ENCODE measurements at places on chromosomes 2 and 18. TPM values are rescaled to one million over a fixed set of nuclear protein-coding genes. Genes with fewer than 3 reads are reported as not detected.

The AGXT gene
- total RNA-seq: not detected

DNA sequence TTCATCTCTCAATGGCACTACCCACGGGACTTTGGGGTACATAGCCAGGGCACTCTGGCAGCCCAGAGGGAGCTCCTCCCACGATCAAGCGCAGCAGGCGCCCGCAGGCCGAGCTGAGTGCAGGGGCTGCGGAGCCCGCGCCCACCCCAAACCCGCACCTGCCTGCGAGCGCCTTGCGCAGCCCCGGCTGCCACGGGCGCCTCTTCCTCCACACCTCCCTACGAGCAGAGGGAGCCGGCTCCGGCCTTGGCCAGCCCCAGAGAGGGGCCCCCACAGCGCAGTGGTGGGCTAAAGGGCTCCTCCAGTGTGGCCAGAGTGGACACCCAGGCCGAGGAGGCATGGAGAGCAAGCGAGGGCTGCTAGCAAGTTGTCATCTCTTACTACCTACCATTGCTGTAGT lies 165.2 kb downstream of the UBE2E3 start:
- ATAC-seq: no peak

The GNAL gene
- total RNA-seq: 0.30 TPM

- ATAC-seq: no peak
Measured at GRCh38 chr2:133591164-133591563, 22.9 kb upstream of the NCKAP5 start.

The PJVK gene
- total RNA-seq: 2.4 TPM

The CELF4 gene
- not detected for total RNA-seq

The CABLES1 gene
- total RNA-seq: 2.7 TPM

GRCh38 chr2:5285872-5286769 lies 406.1 kb upstream of the SOX11 start:
- ATAC-seq: no peak

DNA sequence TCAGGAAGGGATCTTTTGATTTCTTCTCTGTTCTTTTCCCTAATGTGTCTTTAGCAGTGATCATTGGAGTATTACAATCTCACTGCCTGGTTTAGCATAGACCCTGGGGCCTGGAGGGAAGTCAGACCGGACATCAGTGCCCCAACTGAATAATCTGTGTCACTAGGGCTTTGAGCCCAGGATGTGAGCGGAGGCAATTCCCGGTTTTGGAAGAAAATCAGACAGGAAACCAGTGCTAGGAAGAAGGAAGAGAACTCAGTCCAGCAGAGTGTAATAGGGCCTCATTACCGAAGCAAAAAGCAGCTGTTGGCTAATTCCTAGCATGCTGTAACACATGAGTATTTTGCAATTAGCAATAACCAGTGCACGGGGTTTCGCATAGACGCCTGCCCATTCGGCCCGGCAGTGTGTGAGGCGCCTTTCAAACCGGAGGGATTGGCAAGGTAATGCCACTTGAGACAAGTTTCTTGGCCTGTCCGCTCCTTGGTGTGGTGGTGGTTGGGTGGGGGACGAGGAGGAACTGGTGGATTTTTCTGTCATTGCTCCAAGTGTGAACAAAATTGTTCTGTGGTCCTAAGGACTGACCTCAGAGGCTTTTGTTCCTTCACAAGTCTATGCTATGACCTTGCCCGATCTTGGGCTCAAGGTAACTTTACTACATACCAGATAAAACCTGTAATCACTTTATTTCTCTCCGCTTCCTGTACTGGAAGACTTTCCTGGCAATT lies 2.8 kb downstream of the FOSL2 start:
- no peak for ATAC-seq

The ERFE gene
- total RNA-seq: not detected

The CYS1 gene
- total RNA-seq: not detected

The CYTIP gene
- 591 TPM for total RNA-seq

The CKAP2L gene
- 31.4 TPM for total RNA-seq

DNA sequence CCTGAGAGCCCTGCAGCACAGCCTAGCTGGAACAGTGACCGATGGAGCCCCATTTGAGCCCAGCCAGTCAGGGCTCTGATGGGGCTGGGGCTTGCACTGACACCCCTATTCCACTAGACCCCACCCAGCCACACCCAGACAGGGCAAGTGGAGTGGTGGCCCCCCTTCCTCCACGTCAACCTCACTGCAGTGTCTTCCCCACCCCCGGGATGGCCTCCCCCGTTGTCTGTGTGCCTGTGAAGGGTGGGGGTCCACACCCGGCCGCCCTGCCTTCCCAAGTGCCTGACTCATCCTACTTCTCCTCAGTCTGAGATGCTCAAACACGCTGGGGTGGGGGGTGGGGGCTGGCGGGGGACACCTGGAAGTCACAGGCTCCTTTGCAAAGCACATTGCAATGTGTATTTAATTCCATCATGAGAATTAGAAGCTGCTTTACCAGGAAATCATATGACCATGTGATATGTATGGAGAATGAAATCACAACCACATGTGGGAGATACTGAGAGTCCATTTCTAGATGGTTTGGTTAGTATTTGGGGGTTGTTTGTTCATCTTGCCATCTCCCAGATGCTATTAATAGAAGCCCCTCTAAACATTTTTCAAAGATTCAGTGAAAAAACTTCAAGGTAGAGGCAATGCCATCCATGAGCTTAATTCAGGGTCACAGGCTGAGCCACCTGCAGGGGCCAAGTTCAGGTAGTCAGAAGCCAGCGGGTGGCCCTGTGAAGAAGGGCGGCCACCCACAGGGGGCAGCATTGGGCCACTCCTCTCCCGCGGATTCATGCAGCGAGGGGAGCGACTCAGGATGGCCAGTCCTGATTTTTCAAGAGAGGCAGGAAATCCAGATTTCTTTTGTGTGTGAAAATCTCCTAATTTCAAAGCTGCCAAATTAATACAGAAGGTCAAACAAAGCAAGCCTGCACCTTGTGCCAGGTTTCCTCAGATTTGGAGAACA lies 22.7 kb upstream of the GMPPA start:
- ATAC-seq: peak; percentile 75

DNA sequence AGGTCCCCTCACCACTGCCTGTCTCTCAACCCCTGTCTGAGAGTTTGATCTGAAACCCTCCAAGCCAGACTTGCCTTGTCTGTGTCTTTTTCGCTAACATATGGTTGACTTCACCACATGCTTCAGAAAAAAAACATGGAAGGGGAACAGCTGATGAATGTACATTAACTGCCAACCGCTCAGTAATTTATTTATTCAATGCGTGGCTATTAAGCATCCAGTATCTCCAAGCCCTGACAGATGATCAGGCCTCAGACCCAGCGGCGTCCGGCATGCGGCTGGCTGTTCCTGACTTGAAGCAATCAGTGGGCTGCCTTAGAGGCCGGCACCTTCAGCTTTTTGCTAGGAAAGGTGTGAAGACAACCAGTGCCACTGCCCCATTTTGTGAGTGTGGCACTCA lies 62.3 kb downstream of the NGEF start:
- ATAC-seq: no peak

The ITPRIPL1 gene
- total RNA-seq: 26.1 TPM

GRCh38 chr2:202695166-202695565 lies 60.4 kb downstream of the FAM117B start:
- ATAC-seq: no peak

DNA sequence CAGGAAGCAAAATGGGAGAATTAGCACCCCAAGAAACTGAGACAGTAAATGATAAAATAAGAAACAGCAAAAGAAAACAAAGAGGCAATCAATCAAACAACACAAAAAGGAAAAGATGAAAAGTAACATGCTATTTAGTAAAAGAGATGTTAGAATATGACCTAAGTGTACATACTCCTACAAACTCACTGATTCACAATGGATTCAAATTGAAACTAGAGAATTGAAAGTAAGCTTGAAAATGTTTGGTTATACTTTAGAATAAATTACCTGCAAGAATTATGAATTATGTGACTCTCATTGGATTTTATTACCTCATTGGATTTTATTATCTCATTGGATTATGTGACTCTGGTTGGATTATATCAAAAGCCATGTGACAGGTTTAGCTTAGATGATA lies 22.8 kb upstream of the CCNYL1 start:
- peak; percentile 78 for ATAC-seq

- ATAC-seq: no peak
Measured at GRCh38 chr2:237539681-237540080, 26.7 kb upstream of the PRLH start.

GRCh38 chr2:129369437-129369836 lies 610.0 kb upstream of the RAB6C start:
- no peak for ATAC-seq

- ATAC-seq: no peak
Measured at GRCh38 chr2:225076125-225076524, 33.9 kb upstream of the DOCK10 start.

- no peak for ATAC-seq
Measured at GRCh38 chr2:216774180-216774579, 78.8 kb upstream of the IGFBP5 start.
